ENCODE measurements at places on chromosomes 11 and 22.

DNA sequence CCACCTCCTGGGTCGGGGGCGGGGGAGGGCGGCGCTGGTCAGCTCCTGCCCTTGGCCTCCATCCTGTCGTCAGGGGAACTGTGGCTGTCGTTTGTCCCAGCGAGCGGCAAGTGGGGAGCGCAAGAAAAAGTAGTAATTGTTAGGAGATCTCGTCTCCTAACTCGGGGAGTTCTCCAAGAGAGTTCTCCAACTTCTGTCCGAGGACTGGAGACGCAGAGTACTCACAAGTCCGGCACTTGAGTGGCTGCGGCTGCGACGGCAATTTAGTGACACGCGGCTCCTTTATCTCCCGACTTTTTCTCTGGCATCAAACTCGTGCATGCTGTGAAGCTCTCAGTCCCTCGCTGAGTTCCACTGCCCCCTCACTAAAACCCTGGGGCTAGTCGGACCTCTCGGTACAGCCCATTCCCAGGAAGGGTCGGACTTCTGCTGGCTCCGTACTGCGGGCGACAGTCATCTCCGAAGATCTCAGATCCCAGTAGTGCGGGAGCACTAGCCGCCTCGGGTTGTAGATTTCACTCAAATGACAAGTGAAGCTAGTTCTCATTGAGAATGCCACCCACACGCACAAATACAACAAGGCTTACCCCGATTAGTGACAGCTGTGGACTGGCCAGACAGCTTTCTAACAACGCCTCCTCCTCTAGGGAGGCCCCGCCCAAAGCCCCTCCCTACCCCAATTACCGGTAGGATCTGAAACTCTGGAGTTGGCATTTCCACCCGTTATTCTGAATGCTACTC is at the start of gene PGR:
Gene PGR (minus strand): TSS at position 611 of the 741 bp plus-strand sequence. CDS start 743 bp downstream, outside the sequence.
- no peak for DNase-seq

GRCh38 chr11:1908618-1909017 is 10.9 kb upstream of the TNNT3 start:
- DNase-seq = no peak

GRCh38 chr22:26398741-26399153 is 30.3 kb upstream of the ASPHD2 start:
- DNase-seq = no peak

GRCh38 chr11:22656130-22656529 is 10.3 kb upstream of the GAS2 start:
- no peak for DNase-seq

- DNase-seq = no peak
Measured at GRCh38 chr11:44589301-44589700, 23.8 kb downstream of the CD82 start.

DNA sequence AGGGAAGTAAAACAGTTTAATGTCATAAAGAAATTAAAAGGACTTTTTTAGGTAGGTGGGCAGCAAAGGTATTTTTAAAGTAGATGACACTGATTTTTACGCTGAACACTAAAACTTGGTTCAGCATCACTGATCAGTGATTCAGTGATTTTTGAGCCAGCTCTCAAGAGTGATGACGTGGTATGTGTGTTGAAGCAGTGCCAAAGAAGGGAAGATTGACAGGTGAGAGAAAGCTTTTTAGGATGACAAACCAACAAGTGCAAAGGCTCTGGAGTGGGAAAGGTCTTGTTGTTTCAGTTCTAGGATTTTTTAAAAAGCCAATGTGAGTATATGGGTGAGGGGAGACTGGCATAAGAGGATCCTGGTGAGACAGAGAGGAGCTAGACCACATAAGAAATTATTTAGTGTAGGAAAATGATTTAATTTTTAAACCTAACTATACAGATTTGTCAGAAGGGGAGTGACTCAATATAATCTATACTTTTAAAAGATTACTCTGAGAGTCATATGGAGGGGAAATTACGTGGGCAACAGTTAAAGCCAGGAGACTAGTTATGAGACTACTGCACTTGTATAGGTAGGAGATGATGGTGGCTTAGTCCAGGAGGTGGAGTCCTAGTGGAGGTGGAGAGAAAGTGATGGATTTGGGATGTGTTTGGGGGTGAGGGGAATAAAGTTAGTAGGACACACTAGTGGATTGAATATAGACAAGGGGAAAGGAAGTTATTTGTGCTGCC is 17.6 kb upstream of the CALCB start:
- DNase-seq = no peak

DNA sequence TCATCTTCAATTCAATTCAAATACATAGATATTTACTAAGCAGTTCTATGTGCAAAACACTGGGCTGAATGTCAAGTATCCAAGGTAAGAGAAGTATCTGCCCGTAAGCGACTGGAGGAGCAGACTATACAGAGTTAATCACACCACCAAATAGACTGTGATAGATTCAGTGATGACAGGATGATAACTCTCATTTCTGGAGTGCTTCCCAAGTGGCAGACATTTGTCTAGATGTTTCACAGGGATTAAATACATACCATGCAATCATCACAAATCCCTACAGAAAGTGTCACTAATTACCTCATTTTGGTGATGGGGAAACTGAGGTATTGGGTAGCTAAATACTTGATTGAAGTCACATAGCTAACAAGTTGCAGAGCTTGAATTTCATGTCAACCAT is 508.7 kb upstream of the TENM4 start:
- DNase-seq = no peak

DNA sequence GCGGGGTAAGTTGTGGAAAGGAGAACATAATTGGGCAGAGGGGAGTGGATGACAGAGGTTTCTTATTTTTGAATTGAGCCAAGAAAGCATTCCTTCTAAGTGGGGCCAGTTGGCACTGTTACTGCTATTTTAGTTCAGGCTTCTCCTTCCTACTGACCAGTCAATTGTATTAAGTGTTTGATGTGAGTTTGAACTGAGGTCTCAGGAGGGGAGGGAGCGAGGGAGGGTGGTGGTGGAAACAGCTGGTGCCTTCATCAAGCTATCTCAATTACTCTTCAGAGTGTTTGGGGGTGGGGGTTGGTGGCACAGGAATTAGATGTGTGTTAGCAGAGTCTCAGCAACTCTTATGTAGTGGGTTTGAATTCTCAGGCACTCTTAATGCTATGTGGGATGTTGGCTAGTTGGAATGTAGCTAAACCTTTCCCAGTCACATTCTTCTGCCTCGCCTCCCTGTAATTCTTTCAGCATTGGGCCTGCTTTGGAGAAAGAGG is 14.5 kb downstream of the CTNND1 start:
- no peak for DNase-seq

All from brain pericyte (primary cell).